Temporal lobe (tissue), 4 donors: ENCODE measurements at places on chromosomes 1 and 21. TPM values are rescaled to one million over a fixed set of nuclear protein-coding genes. Genes with fewer than 3 reads are reported as not detected.

The SEC16B gene
- total RNA-seq = 2.5 TPM

The TDRD5 gene
- total RNA-seq = 1.2 TPM

The WLS gene
- 35.9 TPM for total RNA-seq

The FMO4 gene
- 1.2 TPM for total RNA-seq

The GRIK1 gene
- 4.9 TPM for total RNA-seq

The RGS8 gene
- total RNA-seq = 11.3 TPM
